Iris pigment epithelial cell (primary cell): ENCODE measurements at places on chromosomes 6 and 20.

DNA sequence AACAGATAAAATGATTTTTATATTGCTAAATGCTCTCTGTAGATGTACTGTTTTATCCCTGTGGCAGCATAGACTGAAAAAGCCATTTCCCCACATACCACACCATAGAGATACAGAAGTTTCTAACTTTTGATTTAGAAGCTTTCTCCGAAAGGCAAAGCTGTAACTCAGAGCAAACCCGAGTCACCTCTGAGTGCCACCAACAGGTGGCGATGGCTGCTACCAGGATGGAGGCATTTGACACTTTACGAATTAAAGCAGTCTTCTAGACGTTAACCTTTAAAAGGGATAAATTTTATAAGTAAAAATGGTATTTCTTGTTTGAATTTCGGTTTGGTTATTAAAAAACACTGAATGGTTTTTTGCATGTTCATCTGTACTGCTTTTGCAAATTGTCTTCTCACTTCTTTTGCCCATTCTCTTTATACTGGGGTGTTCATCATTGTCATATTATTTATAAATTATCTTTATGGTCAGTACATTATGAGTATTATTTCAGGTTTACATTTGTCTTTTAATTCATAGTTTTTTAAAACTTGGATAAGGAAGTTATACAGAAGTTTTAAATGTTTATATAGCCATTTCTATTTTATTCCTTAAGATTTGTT, 201.0 kb upstream of the CEP162 start:
- DNase-seq, result peak; percentile 66

GRCh38 chr6:154229786-154230185, 126.8 kb downstream of the IPCEF1 start:
- DNase-seq, result no peak

GRCh38 chr20:38748861-38749149, 545 bp downstream of the ACTR5 start:
- no peak for DNase-seq

DNA sequence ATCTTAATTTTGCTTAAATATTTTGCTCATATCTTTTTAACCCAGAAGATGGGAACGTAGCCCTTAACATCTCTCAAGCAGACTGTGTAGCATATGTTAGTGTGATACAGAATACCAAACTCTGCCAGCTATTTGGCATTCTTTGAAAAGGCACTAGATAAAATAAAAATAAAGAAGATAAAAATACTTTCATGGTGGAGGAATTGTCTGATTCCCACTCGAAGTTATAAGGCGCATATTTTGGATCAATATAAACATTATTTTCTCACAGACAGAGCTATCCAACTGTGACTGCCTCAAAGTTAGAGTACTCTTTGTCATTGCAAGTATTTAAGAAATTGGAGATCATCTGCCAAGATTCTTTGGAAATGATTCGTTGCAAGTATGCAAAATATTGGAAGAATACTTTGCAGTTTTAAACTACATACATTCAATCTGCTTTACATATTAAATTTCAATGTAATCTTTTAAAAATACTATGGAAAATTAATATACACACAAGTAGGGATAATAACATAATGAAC, 10.8 kb upstream of the EEF1E1 start:
- DNase-seq, result peak; percentile 55

- DNase-seq, result no peak
Observed at GRCh38 chr6:72288592-72288991, 333.3 kb upstream of the KCNQ5 start.

DNA sequence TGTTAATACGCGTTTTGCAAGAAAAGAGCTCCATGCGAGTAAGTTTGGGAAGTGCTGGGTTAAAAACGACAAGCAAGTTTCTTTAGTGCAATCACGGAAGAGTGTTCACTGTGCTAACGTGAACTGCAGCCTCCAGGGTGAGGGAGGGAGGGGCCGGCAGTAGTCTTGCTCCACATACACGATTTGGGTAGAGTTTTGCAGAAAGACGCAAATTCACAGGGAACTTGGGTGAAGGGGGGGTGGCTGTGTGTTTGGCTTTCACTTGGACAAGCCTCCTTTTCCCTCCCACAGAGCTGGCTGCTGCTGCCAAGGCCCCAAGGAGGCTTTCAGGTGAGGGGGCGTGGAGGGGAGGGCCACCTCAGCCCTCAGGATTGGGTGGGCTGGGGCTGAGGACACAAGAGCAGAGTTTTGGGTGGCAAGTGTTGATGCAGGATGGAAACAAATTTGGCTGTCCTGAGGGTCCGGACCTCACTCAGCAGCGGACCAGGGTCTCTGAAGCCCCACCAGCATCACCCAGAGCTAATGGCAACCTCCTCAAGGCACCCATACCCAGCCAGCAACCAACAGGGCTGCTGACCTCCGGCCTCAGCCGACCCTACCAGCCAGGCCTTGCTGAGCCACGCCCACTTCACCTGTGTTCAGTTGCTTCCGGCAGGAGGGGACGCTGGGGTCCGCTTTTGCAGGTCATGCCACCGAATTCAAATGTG, 204.5 kb downstream of the ERMARD start:
- DNase-seq, result no peak

DNA sequence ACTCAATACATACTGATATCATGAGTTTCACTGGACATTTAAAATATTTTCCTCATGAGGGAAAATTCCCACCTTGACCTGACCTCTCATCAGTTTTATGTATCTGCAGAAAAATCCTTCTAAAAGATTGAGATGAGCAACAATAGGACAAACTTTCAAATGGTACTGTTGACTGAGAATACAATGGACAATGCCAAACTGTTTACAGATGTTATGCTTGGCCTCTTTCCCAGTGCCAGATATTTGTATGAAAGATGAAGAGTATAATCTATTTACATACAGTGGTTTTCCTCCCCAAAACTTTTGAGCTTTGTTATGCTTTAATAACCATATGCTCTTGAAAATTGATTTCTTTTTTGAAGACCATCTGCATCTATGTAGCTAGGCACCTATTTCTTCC, 245.1 kb upstream of the RSPO3 start:
- DNase-seq, result no peak

- DNase-seq, result peak; percentile 50
Observed at GRCh38 chr20:37727957-37728634, 34.3 kb downstream of the CTNNBL1 start.

DNA sequence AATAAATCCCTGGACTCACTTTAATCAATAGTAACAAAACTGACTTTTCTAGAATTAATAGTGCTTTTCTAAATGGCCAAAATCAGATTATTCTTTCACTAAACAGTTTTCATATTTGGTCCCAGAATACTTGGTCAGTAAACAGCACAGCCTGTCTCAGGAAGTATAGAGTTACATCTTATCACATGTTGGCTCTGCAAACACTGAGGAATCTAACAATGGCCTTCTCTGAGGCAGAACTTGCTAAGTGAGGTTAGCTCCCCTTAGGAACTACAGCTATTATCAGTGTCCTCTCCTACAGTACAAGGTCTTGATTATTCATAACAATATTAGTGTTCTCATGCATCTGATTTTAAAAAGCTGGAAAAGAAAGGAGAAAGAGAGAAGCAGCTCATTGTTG, 1622.8 kb downstream of the HACE1 start:
- peak; percentile 0 for DNase-seq

- peak; percentile 59 for DNase-seq
Observed at GRCh38 chr6:30722280-30723112, 2.3 kb downstream of the TUBB start.

DNA sequence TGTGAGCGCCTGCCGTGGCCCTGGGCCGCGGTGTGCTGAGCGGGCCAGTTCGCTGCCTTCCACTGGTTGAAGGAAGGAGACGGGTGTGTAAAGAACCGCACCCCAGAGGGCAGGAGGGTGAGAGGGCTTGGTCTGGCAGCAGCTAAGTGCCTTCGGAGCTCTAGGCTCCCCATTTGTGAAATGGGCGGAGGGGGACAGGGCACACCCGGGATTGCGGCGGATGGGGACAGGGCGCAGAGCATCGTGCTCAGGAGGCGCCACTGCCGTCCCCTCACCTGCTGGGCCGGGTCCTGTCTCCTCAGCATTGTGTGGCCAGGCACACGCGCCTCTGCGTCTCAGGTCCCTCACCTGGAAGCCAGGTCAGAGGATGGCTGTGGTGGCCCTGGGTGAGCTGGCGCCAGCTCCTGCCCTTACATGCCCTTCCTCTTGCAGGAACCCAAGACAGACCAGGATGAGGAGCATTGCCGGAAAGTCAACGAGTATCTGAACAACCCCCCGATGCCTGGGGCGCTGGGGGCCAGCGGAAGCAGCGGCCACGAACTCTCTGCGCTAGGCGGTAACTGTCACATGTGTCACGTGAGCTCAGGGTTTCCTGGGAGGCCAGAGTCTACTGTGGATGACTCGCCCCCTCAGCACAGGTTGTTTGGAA, 3.1 kb downstream of the ADRM1 start:
- no peak for DNase-seq

DNA sequence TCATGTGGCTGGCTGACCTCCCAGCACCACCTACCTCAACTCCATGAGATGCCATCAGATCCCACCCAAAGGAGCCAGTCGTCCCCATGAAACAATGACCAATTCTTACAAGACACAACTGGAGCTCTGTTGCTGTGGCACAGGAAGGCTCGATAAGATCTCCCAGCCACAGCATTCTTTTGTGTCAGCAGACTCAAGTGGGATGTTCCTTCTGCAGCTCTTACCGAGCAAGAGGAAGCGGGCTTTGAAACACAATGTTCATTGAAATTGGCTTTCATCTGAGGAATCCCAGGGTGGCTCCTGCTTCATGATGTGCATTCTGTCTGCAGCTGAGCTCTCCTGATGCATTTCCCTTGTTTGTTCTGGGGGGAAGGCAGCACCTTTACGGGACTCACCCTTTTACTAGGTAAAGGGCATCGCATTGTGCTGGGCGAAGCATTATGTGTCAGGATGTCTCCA, 222.0 kb upstream of the SGK1 start:
- DNase-seq, result peak; percentile 37
